ENCODE measurements at places on chromosomes 16 and 17.

DNA sequence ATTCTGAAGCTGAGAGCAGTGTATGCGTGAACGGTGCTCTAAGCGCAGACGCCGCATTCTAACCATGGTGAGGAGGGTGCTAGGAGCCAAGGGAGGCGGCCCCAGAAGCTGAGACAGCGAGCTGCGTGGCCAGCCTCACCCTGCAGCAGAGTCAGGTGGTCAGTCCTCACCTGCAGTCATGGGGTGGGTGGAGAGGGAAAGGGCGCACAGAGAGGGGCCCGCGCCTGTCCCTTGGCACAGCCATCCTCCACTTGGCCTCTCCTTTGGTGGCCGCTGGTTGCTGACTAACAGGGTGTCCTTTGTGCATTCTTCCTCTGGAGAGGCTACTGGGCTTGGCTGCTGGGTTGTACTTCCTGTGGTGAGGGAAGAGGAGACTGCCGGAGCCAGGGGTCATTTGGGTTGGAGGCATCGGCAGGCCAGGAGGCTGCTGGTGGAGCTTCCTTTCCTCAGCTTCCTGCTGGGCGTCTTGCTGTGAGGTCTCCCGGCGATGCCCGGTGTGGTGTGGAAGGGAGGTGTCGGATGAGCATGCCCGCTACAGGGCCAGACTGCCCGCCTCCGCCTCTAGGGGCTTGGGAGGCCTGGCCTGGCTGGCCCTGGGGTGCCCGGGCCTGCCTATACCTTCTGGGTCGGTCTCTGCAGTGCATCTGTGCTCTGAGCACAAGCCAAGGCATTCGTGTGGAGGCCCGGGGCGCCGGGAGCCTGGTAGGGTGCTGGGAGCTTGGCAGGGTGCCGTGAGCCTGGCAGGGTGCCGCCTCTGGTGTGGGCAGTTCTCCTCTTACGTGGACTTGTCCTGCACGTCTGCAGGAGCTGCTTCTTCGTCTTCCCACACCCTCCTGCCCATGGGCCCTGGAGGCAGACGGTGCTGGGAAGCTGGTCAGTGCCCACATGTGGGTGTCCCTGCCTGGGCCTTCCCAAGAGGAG is 17.4 kb downstream of the RNF213 start:
- no peak for DNase-seq

- no peak for DNase-seq
Observed at GRCh38 chr17:61388561-61389356, 10.9 kb upstream of the TBX2 start.

DNA sequence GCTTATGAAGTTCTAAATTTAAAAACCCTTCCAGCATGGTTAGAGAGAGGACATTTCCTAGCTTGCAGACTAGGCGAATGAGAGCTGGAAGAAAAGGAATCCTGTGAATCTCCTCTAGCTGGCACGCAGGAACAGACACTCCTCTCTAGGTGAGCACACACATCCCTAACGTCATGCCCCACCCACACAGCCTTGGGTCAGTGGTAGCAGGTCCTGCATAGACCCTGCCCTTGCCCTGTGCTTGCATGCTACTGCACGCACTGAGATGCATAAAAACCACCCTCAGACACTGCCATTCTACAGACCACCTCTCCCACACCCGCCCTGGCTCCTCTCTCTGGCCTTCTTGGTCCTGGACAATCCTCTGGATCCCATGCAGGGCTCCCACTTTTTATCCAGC is 23.5 kb downstream of the CES1 start:
- no peak for DNase-seq

- peak; percentile 39 for DNase-seq
Observed at GRCh38 chr17:76272541-76273444, 7.6 kb downstream of the UBALD2 start.

DNA sequence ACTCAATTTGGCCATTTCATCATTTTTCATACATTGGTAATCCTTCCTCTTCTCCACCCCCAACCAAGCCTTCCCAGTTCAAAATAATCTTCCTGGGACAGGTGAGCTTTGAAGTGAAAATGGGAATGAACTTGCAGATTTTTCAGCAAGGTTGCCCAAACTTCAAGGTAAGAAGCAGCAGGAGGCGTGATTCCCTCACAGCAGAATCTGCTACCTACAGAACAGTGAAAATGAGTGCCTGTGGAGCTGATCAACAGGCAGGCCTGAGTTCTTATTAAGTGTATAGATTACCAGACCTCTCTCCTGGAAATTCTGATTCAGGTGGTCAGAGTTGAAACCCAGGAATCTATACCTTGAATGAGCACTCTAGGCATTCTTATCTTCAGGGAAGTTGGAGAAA is 356.6 kb downstream of the RBFOX1 start:
- no peak for DNase-seq

GRCh38 chr17:67200727-67201301 is 44.2 kb downstream of the HELZ start:
- DNase-seq = no peak

DNA sequence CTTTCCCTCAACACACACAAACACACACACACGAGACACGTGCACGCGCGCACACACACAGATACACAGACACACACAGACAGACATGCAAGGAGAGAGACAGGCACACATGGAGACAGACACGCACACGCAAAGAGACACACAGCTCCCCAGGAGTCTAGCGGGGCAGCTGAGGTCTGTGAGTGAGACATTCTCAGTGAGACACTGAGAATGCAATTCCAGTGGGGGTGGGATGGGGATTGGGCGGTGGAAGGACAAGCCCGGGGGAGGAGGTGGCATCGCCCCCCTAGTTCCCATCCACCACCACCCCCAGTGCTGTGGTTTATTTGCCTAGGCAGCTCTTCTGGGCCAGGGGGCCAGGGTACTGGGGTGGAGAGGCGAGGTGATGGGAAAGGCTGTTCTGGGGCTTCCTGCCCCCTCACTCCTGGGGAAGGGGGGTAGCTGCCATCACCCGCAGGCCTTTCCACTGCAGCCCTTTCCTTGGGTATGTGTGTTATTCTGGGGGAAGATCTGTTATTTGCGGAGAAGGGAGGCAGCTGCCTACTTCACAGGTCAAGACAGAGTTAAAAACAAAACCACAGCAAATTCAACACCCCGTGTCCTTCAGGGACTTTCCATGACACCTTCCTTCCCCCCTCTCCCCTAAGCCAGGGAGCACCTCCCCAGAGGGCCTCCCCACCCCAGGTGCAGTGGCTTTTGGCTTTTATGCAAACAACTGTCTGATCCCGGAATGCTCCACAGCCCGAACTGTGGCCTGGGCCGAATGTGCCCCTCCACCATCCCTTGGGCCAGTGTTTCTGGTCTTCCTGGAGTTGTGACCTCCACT is 18.0 kb downstream of the GRB7 start:
- DNase-seq = no peak

DNA sequence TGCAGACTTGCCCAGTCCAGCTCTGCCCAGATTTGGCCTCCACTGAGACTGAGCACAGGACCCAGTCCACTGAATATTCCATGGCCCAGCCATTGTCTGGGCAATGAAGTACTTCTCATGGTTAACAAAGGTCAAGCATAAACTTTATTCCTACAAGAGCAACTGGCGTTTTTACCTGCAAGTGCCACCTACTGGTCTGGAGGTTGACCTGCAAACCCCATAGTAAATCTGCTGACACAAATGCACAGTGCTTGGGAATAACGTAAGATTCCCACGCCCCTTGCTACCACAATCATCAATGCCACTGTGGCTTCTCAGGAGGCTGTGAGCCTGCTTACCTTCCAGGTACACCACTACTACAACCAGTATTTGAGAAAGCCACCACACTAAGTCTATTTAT is 170.2 kb downstream of the CEP112 start:
- no peak for DNase-seq

DNA sequence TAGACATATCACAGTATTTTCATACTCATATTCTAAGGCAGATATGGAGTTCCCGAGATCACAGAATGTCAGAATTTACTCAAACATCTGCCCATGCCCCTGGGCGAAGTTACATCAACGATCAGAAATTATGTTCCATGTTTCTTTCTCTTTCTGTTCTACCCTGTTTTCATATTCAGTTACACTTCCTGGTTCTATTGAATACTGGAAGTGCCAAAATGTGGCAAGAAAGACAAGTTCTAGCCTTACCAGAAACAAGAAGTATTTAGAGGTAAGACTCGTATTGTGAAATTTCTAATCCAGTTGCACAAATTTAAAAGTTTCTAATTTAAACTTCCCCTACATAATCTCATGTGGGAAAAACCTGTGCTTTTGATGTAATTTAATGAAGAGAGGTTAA is 36.1 kb downstream of the KCNJ2 start:
- DNase-seq = no peak

- DNase-seq = no peak
Observed at GRCh38 chr17:42985225-42985624, 4.9 kb downstream of the RUNDC1 start.

GRCh38 chr17:5661491-5662125 is 77.3 kb upstream of the NLRP1 start:
- DNase-seq = no peak

DNA sequence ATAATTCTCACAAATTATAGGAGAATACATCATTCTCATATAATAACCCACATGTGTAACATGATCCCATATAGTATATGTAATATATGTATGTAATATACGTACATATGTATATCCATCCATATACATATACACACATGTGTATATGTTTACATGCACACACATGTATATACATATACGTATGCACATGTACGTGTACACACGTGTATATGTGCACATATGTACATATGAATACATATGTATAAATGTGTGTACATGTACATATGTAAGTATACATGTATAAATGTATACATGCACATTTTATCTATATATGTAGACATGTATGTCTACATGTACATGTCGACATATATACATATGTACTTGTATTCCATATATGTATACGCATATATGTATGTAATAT is 288.8 kb downstream of the NPIPA8 start:
- DNase-seq = no peak

DNA sequence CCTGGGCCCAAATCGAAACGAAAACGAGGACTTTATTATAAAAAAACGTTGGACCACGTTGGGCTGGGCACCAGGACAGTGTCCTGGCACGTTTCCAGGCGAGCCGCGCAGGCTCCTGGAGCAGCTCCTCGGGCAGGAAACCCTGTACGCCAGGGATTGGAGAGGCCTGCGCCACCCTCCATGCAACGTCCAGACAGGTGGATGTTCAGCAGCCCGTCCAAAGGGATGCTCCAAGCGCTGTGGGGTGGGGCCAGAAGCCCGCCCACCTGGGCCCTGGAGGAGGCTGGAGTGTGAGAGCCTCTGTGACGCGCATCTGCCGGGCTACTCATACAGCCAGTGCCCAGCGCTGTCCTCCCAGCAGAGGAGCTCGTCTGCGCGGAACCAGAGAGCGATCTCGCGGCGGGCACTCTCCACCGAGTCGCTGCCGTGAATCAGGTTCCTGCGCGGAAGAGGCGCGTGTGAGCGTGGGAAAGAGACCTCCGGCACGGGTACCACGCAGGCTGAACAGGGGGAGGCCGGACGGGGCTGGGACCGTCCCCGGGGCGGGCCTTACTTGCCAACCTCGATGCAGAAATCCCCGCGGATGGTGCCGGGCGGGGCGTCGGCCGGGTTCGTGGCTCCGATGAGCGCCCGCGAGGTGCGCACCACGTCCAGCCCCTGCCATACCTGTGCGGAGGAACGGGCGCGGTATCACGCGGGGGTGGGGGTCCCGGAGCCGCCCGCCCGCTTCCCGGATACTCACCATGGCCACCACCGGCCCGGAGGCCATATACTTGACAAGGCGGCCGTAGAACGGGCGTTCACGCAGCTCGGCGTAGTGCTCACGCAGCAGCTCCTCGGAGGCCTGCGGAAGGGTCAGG is 785 bp downstream of the NME3 start:
- DNase-seq = no peak

DNA sequence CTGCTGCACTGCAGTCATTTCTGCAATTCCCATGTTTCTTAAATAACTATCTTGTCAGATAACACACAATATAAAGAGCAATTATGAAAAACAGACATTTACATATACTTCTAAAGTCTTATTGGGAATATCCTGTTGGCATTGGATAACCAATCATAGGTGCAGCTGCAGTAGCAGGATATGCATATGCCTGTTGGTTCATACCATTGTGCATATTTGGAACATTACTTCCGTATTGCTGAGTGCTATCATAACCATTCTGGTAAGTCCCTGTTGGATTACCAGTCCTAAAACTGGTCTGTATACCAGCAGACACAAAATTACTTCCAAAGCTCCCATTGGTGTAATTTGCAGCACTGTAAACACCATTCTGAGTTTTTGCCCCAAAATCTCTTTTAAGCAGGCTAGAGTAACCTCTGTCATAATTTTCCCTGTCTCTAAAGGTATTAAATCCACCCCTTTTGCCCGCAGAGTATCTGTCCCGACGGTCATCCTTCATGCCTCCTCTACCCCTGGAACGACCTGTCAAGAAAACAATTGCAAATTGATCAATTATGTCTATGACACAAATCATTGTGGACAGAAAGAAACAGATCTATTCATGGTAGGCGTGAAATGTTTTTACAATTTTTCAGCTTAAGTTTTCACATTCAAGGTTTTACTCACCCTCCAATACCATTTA is 3.1 kb upstream of the POLG2 start:
- DNase-seq = no peak

- no peak for DNase-seq
Observed at GRCh38 chr17:48718227-48718760, 4.0 kb downstream of the PRAC1 start.

- DNase-seq = no peak
Observed at GRCh38 chr16:2915196-2915929, 3.6 kb downstream of the FLYWCH1 start.

- DNase-seq = no peak
Observed at GRCh38 chr17:81397314-81398175, 2.3 kb downstream of the BAHCC1 start.

- DNase-seq = no peak
Observed at GRCh38 chr17:75695830-75696271, 25.4 kb upstream of the ITGB4 start.

DNA sequence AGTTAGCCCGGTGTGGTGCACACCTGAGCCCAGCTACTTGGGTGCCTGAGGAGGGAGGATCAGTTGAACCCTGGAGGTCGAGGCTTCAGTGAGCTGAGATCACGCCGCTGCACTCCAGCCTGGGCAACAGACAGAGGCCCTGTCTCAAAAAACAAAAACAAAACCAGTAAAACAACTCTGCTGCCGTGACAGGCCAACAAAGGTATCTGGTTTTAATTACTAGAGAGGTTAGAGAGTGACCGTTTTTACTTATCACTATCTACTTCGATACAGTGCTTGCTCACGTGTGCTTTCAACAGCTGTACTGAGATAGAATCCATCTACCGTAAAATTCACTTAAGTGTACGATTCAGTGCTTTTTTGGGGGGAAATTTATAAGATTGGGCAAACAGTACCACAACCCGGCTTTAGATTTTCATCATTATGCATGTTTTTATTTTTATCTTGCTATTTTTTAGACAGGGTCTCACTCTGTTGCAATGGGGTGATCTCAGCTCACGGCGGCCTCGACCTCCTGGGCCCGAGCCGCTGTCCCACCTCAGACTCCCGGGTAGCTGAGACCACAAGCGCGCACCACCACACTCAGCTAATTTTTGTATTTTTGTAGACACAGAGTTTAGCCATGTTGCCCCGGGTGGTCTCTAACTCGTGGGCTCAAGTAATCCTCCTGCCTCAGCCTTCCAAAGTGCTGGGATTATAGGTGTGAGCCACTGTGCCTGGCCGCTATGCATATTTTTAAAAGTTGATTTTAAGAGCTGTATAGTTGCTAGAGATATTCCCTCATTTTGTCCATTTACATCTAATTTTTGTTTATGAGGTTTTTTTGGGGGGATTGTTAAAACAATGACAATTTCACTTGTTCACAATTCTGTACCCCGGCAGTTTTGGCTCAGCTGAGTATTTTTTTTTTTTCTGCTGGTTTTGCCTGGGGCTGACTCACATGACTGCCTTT is 30.9 kb downstream of the SERPINF1 start:
- no peak for DNase-seq

GRCh38 chr17:1154704-1155103 is 25.1 kb downstream of the ABR start:
- DNase-seq = no peak

- no peak for DNase-seq
Observed at GRCh38 chr17:11349106-11349505, 108.1 kb downstream of the SHISA6 start.
